Cardiac fibroblast (primary cell): ENCODE measurements at places on chromosomes 13 and 19.

GRCh38 chr13:80338781-80339562 is 2.0 kb downstream of the SPRY2 start:
- peak; percentile 88 for DNase-seq

DNA sequence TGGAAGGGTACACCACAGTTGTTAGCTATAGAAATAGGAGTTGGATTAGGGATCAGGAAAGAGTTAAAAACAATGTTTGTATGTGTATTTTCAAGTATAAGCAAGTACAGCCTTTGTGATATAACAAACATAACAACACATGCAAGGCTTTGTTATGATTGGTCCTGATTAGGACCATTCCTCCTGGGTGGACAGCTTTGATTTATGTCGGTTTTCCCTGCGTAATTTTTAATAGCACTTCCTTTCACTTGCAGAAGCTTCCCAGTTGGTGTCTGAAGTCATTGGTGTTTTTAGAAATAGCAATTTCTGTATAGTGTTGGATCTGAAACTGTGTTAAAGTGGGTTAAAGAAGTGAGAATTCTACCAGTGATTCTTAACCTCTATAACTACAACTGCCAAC is 10.0 kb downstream of the FNDC3A start:
- DNase-seq, result no peak

- DNase-seq, result peak; percentile 71
Observed at GRCh38 chr19:6086068-6086788, 24.1 kb downstream of the RFX2 start.

DNA sequence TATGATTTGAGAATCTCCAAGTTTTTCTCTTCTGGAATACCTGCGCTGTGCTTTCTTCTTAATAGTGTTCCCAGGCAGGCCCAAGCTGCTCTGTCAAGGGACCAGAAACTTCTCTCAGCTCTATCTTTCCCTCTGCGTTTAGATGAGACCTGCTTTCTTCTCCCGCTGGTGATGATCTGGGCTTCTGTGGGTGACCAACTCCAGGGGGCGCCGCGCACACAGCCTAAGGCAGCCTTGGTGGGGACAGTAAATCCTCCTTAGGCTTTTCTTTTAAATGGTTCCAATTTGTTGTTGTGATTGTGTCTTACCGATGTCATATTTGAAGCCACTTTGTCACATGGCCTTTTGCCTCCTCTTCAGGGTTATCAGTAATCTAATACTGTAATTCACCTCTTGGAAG is 439.4 kb upstream of the KLF12 start:
- no peak for DNase-seq

- no peak for DNase-seq
Observed at GRCh38 chr19:18651733-18652132, 14.9 kb downstream of the KLHL26 start.

DNA sequence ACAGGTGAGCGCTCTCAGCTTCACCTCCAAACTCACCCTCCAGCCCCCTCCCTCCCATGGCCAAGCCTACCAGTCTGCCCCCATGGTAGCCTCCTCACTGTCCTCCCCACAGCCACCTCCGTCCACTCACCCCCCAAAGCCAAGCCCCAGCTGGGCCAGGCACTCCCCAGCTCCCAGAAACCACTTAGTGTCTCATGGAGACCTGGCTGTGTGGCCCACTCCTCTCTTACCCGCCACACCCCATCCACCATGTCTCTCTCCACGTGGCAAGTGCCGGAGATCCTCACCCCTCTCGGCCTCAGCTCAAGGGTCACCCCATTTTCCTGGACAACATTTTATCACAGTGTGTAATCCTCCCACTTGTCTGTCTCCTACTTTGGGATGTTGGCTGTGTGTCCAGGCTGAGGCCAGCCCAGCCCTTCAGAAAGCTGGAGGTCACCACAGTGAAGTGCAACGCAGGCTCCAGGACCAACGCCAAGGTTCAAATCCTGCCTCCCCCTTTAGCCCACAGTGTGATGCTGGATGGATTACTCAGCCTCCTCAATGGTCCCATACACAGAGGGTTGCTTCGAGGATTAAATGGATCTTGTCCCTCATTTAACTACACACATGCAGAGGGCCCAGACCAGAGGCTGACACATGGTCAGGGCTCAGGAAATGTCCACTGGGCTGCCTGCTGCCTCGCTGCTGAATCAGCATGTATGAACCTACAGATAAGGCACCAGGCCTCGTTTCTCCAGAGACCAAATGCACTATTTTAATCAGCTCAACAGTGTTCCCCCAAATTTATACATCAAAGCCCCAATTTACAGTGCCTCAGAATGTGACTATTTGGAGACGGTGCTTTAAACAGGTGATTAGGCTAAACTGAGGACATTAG is 71.3 kb downstream of the CEBPG start:
- DNase-seq, result no peak

GRCh38 chr19:54432144-54432738 is 16.8 kb upstream of the LENG8 start:
- DNase-seq, result no peak
